ENCODE measurements at places on chromosomes 7 and 10.

GRCh38 chr7:2864999-2865670 lies 21.0 kb upstream of the GNA12 start:
- peak; percentile 53 for DNase-seq

DNA sequence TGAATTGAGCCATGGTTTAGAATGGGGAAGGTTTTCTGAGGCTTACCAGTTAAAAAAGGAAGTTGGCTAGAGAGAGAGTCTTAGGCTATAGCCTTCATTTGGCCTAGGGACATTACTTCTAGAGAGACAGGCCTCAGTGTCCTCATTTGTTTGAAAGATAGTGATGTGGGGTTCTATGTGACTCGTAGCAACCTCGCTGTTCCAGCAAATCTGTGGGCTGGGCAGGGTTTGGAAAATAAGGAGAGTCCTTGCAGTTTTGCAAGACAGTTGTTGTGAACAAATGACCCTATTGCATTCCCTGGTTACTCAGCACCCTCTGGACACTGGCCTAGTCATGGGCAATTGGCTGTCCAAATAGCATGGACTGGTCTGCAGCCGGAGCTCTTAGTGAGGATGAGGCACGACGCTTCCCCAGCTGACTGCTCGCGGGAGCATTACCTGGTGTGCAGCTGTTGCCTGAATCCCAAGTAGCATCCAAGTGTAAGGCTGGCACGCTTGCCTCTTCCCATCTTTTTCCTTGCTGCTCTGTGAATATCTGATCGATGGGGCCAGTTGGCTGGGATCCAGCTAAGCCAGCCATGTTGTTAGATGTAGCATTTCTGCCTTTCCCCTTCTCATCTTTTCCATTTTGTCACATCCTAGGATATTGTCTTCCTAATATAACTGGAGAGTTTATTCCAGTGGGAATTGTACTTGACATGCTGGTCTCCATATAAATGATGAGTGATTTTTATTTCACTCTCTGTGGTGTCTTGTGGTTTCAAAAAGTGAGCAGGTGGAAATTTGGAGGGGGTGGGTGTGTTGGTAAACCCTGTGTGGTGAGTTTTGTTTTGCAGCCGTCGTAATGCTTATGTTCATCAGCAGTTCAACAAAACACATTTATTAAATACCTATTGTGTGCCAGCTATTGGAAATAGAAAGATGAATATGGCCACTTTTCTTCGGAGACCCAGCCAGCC lies 99.8 kb downstream of the SND1 start:
- peak; percentile 39 for DNase-seq

DNA sequence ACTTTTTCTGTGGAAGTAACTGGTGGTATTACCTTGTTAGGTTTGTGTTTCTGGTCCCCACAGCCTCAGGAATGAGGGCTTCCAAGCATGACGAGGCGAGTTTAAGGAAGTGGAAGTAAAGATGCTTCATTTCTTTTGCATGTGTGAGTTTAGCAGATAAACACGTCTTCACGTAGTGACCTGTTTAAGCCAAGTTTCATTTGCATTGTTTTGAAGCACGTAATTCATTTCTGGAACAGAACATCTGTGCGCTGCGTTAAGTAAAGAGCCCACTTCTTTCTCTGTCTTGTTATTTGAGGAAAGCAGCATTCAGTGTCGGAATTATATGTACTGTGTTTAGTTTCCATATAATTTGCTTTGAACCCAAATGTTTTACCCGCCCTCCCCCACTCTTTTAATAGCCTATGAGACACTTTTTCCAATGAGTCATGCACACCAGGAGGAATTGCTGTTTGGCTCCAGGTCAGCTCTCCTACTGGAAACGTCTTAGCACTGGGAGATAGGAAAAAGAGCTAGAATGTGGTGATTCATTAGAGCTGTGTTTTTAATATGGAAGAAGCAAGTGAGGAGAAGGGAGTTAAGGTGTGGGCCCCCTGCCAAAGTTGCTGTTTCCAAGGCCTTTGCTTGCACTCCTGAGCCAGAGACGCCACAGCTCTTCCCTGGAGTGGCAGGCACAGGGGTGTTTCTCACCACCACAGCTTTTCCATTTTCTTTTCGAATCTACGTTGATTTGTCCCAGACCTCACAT lies 36.7 kb downstream of the BTBD16 start:
- no peak for DNase-seq

DNA sequence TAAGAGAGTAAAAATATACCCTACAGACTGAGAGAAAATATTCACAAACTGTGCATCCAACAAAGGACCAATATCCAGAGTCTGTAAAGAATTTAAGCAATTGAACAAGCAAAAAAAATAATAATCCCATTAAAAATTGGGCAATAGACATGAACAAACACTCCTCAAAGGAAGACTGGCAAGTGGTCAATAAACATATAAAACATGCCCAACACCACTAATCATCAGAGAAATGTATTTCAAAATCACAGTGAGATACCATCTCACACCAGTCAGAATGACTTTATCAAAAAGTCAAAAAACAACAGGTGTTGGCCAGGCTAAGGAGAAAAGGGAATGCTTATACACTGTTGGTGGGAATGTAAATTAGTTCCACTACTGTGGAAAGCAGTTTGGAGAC lies 21.9 kb upstream of the ZNF804B start:
- no peak for DNase-seq

DNA sequence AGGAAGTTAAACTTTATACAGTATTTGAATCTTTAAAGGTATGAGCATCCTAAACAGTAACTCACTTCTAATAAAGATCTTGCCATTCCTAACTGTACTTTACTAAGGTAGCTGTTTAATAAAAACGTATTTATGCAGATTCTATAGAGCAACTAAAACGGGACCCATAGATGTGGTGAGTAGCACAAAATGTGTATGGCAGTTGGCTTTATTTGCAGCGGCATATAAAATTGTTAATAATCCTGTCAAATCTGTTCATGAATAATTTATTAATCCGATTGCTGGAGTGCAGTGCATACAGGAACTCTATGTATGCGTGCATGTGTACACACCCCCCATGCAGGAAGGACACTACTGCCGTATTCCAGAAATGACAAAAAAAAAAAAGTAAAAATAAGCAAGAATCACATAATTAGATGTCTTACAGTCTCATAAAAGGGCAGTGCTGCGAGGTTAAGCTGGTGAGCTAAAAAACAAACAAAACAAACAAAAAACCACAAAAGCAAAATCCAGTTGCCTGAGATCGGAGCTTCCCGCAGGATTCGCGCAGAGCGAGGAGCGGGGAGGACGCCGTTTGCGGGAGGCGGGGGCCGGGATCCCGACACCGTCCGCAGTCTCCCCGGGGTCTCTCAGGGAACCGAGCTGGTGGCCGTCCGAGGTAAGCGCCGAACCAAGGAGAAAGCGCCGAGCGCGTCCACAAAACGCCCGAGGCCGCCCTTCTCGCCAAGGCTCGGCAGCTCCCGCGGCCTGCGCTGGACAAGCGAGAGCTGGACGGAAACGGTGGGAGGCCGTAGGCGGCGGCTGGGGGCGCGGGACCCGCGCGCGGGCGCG lies 518 bp upstream of the COMMD3 start:
- no peak for DNase-seq

DNA sequence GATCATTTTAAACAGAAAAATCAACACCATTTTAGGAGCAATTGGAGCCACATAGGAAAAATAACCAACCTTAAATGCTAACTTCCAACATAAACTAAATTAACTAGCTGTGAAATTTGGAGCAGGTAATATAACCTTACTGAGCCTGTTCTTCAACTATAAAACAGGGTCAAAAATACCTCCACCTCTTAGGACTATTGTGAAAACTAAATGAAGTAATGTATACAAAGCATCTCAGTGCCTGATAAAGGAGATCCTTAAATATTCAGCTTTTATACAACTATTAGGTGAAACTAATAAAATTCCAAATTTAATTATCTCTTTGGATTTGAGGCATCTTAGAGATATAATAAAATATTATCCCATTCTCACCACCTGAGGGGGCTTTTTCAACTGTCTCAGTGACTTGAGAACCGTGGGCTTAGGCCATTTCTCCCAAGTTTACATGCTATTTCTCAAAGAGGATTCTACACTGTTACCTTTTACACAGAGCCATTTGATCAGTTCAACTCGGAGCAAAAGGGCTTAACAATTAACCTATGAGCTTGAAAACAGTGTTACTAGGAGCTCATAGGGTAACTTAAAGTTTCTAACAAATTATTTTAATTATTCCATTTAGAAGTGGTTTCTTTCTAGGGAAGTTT lies 165.0 kb upstream of the ASAH2 start:
- no peak for DNase-seq

DNA sequence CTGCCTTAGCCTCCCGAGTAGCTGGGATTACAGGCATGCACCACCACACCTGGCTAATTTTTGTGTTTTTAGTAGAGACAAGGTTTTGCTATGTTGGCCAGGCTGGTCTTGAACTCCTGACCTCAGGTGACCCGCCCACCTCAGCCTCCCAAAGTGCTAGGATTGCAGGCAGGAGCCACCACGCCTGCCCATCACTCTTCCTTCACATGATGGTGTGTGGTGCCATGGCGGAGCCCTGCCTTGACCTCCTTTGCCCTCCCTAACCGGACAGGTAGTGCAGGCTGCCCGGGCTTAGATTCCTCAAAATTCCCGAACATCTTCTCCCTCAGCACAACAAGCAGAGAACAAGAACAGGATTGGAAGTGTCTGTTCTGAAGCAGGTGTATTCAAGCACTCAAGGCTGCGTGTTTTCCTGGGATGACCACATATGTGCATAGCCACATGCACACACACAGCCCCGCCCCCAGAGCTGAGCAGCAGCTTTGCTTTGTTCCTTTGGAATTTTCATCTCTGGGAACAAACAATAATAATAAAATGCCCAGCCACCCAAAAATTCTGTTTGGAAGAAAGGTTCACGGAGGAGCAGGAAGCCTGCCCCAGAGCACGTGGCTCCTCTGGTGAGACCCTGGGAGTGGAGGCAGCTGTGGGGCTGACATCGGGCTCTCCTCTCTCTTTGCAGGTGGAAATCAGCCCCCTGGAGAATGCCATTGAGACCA lies 131.3 kb upstream of the NPS start:
- no peak for DNase-seq

DNA sequence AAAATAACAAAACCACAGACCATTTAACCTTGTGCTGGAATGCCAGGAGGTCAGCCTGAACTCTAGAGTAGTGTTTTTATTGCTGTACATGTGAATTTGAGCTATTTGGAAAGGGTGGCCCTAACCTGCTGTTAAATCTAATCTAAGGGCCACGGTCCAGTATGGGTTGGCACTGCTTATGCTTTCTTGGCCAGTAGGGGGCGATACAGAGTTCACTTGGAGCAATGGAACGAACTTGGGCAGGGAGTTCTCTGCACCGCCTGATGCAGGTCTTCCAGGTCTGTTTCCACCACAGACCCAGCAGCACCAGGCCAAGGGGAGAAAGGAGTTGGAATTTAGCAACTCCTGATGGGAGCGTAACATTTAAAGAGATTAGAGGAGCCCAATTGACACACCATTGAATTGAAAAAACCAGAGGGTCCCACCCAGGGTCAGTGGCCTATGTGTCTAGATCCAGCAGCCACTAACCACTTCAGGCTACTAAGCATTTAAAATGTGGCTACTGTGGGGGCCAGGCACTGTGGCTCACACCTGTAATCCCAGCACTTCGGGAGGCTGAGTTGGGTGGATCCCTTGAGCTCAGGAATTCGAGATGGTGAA lies 75.7 kb upstream of the EFCAB10 start:
- DNase-seq, result peak; percentile 72

- no peak for DNase-seq
Measured at GRCh38 chr7:27430105-27430504, 187.5 kb downstream of the EVX1 start.

DNA sequence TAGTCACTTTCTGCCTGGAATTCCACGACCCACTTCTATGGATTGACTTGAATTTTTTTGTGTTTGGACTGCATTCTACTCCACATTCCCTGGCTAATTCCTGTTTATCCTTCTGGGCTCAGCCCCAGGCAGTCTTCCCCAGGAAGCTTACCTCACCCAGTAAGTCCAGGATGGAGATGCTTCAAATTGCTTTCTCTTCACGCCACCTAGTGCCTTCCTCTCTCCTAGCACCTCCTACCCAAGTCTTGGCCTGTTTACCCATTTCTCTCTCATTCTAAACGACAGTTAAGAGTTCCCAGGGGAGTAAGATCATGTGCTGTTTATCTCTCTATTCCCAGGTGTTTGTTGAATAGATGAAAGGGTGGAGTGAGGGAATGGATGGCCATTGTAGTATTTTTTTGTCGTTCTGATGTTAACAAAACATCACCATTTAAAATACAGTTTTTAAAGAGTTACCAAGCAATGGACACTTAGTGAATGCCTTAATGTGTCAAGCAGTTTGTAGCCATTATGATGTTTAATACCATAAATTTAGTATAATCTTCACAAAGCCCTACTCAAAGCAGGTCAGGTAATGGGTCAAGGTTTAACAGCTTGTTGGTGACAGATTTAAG lies 45.5 kb upstream of the TARP start:
- DNase-seq, result peak; percentile 80

- DNase-seq, result peak; percentile 1
Measured at GRCh38 chr10:98980353-98980752, 255.3 kb downstream of the HPSE2 start.

DNA sequence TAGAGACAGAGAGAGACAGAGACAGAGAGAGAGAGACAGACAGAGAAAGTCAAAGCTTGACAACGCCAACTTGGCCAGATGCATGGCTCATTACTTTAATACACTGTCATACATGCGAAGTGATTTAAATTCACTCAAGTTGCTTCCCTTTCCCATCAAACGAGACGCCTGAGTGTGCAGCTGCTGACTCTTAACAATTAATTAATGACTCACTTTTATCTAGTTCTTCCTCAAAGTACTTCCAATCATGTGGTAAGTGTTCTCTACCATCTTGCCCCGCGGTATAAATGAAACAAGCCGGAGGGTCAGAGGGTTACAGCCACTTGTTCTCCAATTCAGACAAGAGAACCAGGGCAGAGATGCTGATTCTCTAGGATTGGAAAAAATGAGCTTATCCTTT lies 90.8 kb downstream of the SFMBT2 start:
- DNase-seq, result no peak

DNA sequence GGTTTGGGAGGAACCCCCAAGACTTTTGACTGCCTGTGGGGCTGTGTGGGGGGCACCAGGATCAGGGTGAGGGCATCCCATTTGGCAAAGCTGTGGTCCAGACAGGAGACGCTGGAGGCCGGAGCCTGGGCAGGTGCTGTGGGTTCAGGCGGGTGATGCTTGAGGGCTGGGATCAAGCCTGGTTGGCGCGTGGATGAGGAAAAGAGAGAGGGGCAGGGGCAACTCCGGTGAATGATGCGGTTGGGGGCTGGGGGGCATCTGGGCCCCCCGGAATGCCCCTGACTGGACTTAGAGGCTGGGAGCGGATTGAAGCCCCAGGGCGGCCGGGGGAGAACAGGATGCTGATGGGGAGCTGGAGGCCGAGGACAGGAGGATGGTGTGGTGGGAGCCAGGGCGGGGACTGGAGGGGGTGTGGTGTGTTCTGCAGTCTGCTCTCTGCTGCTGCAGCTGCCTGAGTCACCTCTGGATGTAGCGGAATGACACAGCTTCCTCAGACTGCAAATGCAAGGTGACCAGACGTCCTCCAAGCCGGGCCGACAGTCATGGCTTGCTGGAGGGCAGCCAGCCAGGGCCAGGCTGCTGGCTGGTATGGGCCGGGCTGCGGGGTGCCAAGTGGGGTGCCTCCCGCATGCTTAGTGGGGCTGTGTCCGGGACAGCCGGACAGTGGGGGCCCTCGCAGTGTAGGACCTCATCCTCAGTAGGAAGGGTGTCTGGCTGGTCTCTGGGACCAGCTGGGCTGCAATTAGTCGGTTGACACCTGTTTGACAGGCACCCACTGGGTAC lies 3.2 kb downstream of the MAFK start:
- DNase-seq, result no peak

GRCh38 chr7:94289071-94289470 lies 105.6 kb upstream of the COL1A2 start:
- DNase-seq, result no peak

GRCh38 chr10:75137533-75138438 lies 26.3 kb downstream of the SAMD8 start:
- no peak for DNase-seq

- no peak for DNase-seq
Measured at GRCh38 chr10:48633381-48634197, 28.7 kb upstream of the ARHGAP22 start.

Data from HL-60 (cell line).